ENCODE measurements at places on chromosomes 2 and 18.

GRCh38 chr2:33272001-33272400, 204.4 kb upstream of the RASGRP3 start:
- DNase-seq = no peak

GRCh38 chr2:74696829-74697228, 42.8 kb downstream of the SEMA4F start:
- DNase-seq = no peak

DNA sequence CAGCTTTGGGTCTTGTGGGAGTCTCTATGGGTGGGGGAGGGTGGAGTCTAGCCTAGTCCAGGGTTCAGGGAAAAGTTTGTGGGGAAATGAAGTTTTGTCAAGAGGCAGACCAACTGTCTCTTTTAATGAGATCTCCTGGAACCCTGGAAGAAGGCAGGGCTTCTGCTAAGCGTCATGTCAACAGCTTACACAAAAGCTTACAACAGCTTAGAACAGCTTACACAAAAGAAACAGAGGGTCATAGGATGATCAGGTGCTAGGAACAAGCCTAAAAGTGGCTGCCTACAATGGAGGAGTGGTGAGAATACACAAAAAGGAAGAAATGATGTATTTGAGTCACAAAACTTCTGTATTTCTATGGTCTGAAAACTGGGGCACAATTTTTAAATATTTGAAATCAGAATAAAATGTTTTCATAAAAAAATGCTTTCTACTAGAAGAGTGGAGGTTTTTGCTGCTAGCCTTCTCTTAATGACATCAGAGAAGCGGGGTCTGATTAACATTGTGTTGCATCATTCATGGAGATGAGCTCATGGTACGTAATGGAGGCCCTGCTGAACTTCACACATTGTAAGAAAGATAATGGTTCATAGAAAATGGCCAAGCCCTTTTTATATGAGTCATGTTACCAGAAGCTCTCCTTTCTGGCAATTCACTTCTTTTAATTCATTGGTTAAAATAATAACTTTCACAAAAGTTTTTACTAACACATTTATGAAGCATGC, 351.0 kb downstream of the PIK3C3 start:
- DNase-seq = no peak

GRCh38 chr2:58644451-58644850, 403.3 kb upstream of the FANCL start:
- no peak for DNase-seq

GRCh38 chr2:169237939-169238338, 124.4 kb downstream of the LRP2 start:
- DNase-seq = no peak

DNA sequence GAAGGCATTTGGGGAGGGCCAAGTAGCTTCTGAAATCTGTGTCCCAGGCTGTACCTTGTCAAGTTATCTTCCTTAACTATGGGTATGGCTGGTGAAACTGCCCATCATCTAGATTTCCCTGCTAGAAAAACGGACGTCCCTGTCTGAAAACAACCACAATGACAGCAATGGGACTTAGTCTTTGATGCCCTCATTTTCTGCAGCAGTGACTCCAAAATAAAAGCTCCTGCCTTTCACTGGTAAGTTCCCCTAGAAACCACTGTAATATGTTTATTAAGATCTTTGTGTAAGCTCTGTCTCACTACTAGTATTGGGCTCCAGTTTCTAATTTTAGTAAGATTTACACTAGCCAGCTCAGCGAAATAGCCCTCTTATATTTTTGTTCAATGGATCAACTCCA, 47.2 kb upstream of the GORASP2 start:
- no peak for DNase-seq

DNA sequence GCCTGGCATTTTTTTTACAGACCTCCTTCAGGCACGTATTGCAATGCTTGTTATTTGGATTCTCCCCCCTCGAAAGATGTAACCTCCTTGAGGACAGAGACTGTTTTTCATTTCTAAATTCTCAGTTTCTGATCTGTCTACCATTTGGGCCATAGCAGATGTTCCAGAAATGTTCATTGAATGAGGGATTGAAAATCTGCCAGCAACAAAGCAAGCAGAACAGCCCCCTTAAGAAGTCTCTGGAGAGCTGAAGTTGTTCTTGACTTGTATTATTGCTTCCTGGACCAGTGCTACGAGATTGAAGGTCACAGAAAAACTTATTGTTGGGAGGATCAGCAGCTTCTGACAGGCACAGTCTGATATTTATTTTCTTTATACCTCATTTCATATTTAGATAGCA, 355.5 kb downstream of the EPHA4 start:
- DNase-seq = no peak

GRCh38 chr2:144675731-144676130, 155.8 kb upstream of the ZEB2 start:
- no peak for DNase-seq

DNA sequence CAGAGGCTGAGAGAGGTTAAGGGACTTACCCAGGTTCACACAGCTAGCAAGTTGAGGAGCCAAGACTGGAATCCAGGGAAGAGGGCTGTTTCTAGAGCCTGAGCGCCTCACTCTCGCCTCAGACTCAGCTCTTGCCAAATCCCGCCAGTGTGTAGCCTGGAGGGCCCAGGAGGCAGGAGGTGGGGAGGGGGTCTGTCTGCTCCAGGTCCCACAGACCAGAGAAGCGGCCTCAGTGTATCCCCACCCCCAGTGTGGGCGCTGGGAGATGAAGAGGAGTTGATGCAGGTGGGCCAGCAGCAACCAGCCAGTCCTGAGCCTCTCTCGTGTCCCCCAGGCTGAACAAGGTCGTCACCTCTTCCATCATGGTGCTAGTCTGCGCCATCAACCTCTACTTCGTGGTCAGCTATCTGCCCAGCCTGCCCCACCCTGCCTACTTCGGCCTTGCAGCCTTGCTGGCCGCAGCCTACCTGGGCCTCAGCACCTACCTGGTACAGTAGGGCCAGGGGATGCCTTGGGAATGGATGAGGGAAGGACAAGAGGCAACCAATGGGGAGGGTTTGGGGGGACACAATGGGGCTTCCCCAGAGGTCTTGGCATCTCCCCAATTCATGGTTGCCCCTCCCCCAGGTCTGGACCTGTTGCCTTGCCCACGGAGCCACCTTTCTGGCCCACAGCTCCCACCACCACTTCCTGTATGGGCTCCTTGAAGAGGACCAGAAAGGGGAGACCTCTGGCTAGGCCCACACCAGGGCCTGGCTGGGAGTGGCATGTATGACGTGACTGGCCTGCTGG, 5.2 kb upstream of the CTDSP1 start:
- DNase-seq = no peak

GRCh38 chr18:41967680-41968079, 12.6 kb downstream of the PIK3C3 start:
- no peak for DNase-seq

GRCh38 chr2:170362871-170363631, 185.1 kb downstream of the MYO3B start:
- DNase-seq = peak; percentile 59

DNA sequence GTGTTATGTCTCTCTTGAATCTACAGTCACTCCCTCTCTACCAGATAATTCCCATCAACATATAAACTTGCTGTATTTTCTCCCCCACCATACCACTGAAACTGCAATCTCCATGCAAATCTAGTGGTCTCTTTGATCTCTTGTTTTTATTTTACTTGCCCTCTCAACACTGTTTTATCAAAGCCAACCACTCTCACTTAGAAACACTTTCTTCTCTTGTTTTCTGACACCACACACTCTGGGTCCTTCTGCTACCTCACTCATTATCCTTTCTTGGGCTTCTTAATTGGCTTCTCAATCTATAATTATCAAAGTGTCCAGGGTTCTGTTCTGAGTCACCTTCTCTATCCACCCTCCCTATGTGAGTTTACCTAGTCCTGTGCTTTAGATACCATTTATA, 2.0 kb upstream of the MCFD2 start:
- no peak for DNase-seq

DNA sequence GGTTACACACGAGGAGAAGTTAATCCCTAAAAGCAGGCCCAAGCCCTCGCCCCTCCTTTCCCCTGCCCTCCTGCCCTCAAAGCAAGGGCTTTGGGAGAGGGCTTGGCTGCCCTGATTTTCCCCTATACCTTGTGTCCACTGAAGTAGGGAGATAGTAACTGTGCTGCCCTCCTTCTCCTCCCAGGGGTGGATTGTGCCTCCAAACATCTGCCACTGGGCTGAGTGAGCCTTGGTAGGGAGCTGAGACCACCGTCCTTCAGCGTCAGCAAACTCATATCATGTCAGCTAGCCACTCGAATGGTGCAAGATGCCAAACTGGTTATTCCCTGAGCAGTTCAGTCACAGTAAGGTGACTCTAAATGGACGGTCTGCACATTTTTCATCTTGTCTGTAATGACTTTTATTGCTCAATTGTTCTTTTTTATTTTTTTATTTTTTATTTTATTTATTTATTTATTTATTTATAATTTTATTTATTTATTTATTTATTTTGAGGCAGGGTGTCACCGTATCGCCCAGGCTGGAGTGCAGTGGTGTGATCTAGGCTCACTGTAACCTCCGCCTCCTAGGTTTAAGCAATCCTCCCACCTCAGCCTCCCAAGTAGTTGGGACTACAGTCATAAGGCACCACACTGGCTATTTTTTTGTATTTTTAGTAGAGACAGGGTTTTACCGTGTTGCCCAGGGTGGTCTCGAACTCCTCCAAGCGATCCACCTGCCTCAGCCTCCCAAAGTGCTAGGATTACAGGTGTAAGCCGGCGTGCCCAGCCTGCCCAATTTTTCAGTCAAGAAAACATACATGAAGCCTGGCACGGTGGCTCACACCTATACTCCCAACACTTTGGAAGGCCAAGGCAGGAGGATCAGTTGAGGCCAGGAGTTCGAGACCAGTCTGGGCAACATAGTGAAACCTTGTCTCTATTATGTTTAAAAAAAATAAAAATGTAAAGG, 8.7 kb downstream of the PCBP1 start:
- DNase-seq = no peak

- DNase-seq = no peak
Observed at GRCh38 chr18:79608069-79608468, 71.5 kb upstream of the CTDP1 start.

DNA sequence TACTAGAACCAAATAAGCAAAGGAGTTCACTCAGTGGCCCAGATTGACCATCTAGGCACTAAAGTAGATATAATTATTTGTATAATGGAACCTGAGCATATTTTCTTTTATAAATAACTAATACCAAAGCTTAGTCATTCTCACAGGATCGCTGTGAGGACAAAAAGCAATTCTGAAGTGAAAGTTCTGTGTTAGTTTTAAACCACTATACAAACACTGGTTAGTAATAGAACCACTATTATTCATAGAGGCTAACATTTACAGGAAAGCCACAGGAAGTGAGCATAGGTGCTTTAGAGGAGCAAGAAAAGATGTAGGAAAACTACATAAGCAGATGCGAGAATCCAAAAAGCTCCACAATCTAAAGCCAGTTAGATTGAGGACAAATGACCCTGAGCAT, 364.7 kb downstream of the XIRP2 start:
- no peak for DNase-seq

- DNase-seq = no peak
Observed at GRCh38 chr2:195038153-195038552, 618.9 kb upstream of the SLC39A10 start.

DNA sequence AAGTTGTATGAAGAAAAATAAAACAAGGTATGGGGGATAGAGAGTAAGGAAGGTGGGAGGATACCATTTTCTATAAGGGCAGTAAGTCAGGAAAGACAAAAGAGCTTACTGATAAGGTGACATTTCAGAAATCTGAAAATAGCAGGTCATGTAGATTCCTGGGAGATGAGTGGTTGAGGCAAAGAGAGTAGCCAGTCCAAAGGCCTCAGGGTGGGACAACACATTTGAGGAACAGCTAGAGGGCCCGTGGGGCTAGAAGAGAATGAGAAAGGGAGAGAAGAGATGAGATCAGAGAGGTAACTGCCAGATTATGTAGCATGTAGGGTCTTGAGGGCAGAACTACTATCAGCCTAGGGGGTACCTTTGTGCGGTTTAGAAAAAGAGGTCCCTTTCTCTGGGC, 2.9 kb downstream of the CLHC1 start:
- DNase-seq = no peak

DNA sequence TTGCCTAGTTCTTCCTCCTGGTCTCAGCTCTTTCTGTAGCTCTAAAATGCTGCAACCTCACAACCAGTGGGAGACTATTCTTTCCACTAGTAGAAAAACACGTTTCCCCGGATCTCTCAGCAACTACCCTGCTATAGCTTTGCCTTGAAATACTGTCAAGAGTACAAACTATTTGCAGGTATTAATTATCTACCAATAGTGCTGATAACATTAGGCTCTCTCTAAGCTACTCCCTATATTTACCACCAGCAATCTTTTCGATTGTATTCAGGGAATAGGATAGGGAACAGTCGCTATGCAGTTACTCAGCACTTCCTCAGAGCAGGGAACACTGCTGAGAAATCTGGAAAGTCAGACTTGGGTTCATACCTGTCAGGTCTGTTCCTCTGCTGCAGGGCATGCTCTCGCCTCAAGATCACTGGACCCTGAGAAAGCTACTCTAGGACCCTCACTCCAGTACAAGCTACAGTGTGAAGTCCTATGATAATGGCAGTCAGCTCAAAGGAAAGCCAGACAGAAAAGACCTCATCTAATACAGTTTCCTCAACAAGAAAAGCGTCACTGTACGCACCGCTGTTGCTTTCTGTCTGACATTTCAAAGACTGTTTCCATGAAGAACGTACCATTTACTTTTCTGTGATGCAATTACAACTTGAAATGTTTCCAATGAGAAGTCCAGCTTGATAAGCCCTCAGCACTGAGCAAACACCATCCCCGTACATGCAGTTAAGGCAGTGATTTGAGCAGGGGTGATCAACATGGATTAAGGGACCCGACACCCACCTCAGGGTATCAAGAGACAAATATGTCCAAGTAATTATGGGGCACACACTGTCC, 22.7 kb downstream of the GDF7 start:
- DNase-seq = no peak

GRCh38 chr2:146363731-146364130, 1481.1 kb upstream of the ACVR2A start:
- DNase-seq = no peak

DNA sequence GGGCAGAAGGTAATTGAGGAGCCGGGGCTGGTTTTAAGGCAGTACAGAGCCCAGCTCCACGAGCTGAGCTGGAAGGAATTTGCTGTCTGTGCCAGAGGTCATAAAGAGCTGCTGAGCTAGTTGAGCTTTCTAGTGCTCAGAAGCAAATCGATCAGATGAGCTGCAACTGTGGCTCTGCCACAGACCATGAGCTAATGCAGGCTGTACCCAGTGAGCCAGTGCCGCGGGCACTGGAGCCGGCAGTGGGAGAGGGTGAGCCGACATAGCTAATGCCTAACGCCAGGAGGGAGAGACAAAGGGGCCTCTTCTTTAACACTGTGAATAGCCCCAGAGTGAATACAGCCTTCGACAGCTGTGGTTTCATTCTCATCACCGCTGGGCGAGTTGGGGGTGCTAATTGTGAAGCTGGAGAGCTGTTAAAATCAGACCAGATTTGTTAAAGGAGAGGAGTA, 410.1 kb upstream of the TCF4 start:
- no peak for DNase-seq
